ENCODE measurements at places on chromosomes 6 and 20.

DNA sequence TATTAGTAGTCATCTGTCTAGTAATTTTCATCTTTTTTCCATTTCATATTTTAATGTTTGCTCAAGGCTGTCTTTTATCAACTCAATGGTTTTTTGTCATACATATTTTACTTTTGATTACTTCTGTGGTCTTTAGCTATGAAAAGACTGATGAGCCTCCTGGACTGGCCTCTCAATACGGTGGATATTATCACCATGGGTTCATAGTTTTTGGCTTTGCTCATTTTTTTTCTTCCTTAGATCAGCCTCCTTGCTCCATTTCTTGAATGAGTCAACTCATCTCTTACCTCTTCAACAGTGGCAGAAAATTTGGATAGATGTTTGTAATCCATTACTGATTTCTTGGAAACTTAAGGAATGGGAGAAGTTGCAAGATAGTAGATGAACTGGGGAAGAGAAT lies 80.1 kb upstream of the ELOVL5 start:
- no peak for DNase-seq

GRCh38 chr20:50393990-50394561 lies 116.1 kb upstream of the PTPN1 start:
- DNase-seq, result no peak

DNA sequence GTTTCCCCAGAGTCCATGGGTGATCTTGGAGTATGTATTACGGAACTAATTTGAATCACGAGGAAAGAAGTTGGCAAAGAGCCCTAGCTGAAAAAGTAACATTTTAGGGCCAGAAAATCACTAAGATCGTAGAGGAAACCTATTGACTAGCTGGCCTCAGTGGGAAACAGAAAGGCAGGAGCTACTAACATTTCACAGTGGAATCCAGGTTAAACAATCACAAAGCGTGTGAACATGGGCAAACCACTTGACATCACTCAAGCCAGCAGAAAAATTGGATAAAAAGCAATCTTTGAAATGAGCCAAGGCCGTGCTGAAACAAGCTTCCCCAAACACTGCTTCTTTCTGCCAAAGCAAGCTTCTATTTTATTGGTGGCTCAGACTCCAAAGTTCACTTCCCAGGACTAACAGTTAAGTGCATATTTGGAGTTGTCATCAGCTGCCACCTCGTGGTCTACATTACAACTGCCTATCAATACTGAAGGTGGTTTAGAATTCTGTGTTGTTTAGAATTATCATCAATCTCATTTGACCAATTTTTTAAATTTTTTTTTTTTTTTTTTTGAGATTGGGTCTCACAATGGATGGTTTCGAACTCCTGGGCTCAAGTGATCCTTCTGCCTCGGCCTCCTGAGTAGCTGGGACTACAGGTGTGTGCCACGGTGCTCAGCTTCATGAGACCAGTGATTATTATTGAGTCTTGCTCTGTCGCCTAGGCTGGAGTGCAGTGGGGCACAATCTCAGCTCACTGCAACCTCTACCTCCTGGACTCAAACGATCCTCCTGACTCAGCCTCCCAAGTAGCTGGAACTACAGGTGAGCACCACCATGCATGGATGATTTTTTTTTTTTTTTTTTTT lies 10.6 kb downstream of the RPS10 start:
- DNase-seq, result peak; percentile 73

GRCh38 chr20:50260479-50261221 lies 70.0 kb downstream of the CEBPB start:
- DNase-seq, result peak; percentile 40

DNA sequence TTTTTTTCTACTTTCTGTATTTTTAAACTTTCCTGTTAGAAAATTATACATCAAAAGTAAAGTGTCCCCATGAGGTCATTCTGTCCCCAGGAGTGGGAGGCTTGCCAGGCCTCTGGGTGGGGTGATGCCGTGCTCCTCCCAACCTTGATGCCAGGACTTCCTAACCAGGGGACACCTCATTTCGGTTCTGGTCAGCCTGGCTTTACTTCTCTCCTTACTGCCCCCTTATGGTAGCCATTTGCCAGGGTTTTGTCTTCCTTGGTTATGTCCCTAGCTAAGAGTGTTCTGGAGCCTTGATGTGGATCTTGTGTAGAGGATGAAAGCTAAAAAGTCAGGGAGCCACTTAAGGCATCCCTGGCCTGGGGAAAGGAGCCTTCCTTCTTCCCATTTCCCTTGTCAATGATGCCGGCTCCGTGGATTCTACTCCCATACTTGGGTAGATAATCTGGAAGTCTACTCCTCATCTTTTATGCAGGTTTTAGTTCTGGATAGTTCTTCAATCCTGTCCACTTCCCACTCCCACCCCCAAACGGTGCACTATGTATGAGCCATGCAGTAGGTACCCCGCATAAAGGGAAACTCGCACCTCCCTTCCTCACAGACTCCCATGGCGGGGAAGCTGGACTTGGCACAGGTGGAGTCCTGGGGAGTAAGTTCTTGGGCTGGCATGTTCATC lies 164.1 kb upstream of the SALL4 start:
- DNase-seq, result peak; percentile 76

DNA sequence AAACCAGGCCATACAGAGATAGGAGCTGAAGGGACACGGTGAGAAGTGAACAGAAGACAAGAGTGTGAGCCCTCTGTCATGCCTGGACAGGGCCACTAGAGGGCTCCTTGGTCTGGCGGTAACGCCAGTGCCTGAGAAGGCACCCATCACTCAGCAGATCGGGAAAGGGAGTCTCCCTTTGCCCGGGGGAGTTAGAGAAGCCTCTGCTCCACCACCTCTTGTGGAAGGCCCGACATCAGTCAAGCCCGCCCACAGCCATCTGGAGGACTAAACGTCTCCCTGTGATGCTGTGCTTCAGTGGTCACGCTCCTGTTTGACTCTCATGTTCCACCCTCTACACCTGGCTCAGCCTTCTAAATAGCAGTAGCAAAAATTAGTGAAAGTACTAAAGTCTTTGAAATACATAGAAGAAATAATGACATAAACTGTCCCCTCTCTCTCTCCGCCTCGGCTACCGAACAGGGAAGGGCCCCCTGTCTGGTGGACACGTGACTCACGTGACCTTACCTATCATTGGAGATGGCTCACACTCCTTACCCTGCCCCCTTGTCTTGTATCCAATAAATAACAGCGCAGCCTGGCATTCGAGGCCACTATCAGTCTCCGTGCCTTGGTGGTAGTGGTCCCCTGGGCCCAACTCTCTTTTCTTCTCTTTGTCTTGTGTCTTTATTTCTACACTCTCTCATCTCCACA lies 66.7 kb downstream of the RPP21 start:
- DNase-seq, result peak; percentile 61

DNA sequence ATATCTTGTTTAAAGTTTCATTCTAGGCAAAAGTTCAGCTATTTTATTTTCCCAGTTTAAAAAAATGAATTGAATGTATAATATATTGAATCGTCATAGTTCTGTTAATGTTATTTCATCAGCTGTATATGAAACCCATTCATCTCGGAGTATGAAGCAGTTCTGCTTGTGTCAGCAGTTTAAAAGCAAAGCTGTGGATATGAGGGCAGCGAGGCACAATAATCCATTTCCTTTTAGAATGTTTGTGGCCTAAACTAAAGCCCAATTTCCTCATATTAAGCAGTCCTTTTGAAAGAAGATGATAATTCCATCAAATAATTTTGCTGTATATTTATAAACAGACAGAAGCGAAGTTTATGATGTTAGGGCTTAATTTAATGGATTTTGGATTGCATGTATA lies 300.1 kb downstream of the SAMD5 start:
- no peak for DNase-seq

GRCh38 chr20:58544891-58545290 lies 29.7 kb upstream of the APCDD1L start:
- DNase-seq, result no peak

GRCh38 chr6:36243562-36244212 lies 26.2 kb upstream of the PNPLA1 start:
- no peak for DNase-seq

- no peak for DNase-seq
Measured at GRCh38 chr6:30323806-30324205, 2.9 kb upstream of the TRIM39 start.

- DNase-seq, result no peak
Measured at GRCh38 chr6:56366141-56366852, 118.9 kb upstream of the COL21A1 start.

DNA sequence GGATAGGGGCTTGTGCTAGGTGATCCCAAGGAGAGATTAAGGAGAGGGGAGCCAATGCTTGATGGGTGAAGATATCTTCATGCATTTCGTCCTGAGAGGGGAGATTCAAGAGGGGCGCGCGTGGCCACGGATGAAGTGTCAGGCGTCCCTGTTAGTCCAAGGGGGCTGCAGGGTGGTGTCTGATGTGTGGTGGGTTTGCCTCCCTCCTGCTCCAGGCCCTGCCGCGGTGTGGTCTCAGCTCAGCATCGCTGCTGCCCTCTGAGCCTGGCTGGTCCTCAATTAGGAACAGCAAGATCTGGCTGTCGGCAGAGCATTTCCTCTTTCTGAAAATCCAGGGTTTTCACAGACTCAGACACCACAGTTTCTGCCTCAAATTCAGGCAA lies 318.0 kb downstream of the THBS2 start:
- DNase-seq, result no peak

GRCh38 chr6:74764486-74764885 lies 441.4 kb downstream of the COL12A1 start:
- no peak for DNase-seq

GRCh38 chr6:15042938-15043337 lies 202.9 kb upstream of the JARID2 start:
- DNase-seq, result no peak

GRCh38 chr6:136371959-136372358 lies 82.3 kb upstream of the BCLAF1 start:
- DNase-seq, result no peak

GRCh38 chr6:128686084-128686483 lies 165.7 kb upstream of the PTPRK start:
- no peak for DNase-seq

- no peak for DNase-seq
Measured at GRCh38 chr6:150702675-150703074, 103.0 kb downstream of the PLEKHG1 start.

GRCh38 chr6:32182555-32182981 lies 1.5 kb downstream of the AGER start:
- DNase-seq, result no peak

DNA sequence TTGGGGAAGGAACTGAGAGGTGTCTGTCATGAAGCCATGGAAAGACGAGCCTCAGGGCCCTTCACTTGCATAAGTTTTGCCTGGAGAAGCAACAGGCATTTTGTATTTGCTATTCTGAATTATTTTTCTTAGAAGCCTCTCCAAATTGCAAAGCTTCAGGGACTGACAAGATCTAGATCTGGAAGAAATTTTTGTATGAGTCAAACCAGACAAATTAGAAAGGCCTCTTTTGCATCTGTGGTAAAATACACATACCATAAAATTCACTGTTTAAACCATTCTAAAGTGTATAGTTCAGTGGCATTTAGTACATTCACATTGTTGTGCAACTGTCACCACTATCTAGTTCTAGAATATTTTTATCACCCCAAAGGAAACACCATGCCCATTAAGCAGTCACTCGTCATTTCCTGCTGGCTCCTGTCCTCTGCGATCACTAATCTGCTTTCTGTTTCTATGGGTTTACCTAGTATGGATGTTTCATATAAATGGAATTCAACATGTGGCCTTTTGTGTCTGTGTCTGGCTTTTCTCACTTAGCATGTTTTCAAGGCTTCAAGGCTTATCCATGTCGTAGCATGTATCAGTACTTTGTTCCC lies 269.1 kb downstream of the PHF3 start:
- DNase-seq, result peak; percentile 68

- DNase-seq, result no peak
Measured at GRCh38 chr20:62030834-62031434, 34.7 kb downstream of the TAF4 start.

- no peak for DNase-seq
Measured at GRCh38 chr6:87922196-87922946, 125.3 kb upstream of the SPACA1 start.

GRCh38 chr6:169092375-169092774 lies 161.3 kb downstream of the THBS2 start:
- DNase-seq, result peak; percentile 41

GRCh38 chr6:167827583-167828324 lies 1.0 kb downstream of the AFDN start:
- DNase-seq, result peak; percentile 44

GRCh38 chr6:138346302-138347195 lies 31.2 kb upstream of the SMIM28 start:
- peak; percentile 34 for DNase-seq

GRCh38 chr6:40550202-40551101 lies 36.7 kb downstream of the LRFN2 start:
- DNase-seq, result peak; percentile 62

DNA sequence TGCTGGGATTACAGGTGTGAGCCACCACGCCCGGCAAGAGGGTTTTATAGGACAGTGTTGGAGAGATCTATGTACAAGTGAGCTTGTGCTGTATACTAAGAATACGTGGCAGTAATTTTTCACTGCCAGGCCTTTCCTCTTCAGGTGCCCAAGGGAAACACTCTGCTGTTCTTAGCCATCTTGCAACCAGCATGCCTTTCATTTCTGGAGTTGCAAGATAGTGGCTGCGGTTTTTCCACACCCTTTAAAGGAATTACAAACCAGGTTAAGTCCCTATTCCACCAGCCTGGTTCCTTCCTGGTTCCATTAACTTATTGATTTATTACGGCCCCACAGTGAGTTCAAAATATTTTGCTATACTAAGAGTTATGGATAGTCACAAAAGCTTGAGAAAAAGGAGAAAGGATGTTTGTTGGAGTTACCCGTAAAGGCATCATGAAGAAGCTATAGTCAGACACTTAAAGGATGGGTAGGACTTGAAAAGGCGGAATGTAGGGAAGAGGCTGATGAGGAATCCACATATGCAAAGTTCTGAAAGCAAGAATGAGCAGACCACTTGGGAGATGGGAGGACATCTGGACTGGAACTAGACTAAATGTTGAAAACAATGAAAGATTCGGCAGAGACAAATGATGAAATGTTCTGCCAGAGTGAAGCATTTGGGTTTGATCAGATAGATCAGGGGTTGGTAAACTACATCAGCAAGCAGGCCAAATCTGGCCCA lies 61.4 kb upstream of the ASIP start:
- DNase-seq, result peak; percentile 7

- peak; percentile 21 for DNase-seq
Measured at GRCh38 chr20:43895235-43895634, 19.4 kb upstream of the TOX2 start.

- no peak for DNase-seq
Measured at GRCh38 chr20:49361862-49362660, 84.2 kb upstream of the ZNFX1 start.

DNA sequence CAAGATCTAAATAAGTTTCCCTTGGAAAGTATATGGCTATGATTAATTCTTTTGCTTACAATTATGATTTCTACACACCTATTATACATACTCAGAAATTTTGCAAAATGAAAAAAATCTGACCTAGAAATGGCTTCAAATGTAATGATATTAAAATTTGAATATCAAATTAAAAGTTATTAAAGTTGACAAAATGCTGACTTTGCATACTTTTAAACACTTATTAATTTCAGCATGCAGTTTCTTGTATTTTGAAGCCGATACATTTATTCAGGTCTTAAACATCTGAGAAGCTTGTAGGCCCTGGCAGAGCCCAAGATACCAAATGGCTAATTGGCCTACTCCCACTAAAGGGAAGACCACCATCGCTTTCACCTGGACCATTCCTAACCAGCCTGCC lies 59.8 kb downstream of the SMLR1 start:
- DNase-seq, result no peak

GRCh38 chr20:5880326-5880725 lies 70.0 kb downstream of the TRMT6 start:
- DNase-seq, result no peak

- DNase-seq, result no peak
Measured at GRCh38 chr6:148218542-148219258, 123.9 kb upstream of the SASH1 start.
